ENCODE measurements at places on chromosomes 12 and 14.

DNA sequence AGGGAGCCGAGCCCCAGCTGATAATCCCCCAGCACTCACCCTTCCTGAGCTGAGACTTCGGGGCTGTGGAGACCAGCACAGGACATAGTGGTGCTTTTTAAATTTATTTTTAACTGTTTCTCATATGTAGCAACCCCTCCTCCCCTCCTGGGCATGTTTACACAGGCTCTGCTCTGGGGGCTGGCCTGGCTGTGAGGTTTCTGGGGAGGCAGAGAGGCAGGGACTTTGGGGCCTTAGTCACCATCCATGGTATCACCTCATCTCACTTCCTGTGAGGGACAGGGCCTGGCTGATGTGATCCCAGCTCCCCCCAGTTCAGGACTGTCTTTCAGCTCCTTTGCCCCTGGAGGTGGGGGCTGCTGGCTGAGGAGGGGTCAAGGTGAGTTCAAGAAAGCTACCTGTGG lies 20.4 kb downstream of the VASH1 start:
- DNase-seq, result peak; percentile 32

DNA sequence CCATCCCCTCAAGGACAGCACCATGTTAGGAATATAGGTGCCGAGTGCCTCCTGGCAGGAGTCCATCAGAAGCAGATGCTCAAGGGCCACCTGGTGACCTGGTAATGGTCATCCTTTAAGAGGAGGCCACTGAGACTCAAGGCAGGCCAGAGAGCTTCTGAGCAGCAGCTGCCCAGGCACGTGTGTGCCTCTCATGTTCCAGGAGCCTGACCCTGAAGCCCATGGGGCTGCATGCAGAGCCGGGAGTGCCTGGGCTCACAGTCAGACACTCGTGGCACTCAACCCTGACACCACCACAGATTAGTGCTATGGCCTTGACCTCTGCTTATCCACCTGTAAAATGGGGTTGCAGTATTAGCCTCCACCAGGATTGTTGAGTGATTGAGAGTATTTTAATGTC lies 45.6 kb downstream of the C14orf132 start:
- no peak for DNase-seq

- DNase-seq, result no peak
Measured at GRCh38 chr14:68491793-68492192, 301.1 kb downstream of the ZFP36L1 start.

- no peak for DNase-seq
Measured at GRCh38 chr12:120620624-120621023, 19.8 kb upstream of the CABP1 start.

- DNase-seq, result no peak
Measured at GRCh38 chr12:76764856-76765255, 941 bp downstream of the ZDHHC17 start.

- no peak for DNase-seq
Measured at GRCh38 chr12:132083614-132083940, 60.5 kb downstream of the DDX51 start.

DNA sequence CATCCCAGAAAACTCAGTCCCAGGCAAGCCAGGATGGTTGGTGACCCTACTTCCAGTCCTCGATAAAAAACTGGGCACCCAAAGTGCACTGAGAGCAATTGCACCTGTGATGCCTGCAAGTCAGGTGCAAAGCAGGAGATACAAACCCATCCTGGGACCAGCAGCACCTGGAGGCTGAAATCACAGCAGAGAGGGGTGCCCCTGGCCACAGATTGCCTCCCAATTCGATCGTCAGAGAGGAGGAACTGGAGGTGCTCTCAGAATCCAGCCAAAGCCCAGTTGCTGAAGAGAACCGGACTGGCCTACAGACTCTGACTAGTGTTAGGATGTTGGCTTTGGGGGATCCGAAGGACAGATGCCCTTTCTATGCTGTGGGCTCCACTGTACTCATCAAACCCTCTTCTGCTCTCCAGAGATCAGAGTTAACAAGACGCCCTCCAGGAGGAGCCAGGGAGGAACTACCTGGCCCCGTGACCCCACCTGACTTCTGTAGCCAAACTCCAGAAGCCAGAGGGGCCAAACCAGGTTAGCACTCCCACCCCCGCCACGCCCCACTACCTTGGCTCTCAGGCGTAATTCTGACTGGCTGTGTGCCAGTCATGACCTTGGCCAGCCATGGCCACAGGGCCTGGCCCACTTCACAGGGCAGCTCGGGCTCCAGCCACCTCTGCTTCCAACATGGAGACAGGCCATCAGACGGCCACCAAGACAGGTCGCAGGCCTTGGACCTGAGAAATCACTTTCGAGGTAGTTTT lies 284.5 kb upstream of the RTL1 start:
- DNase-seq, result no peak

- no peak for DNase-seq
Measured at GRCh38 chr14:71063351-71063750, 156.1 kb downstream of the PCNX1 start.

DNA sequence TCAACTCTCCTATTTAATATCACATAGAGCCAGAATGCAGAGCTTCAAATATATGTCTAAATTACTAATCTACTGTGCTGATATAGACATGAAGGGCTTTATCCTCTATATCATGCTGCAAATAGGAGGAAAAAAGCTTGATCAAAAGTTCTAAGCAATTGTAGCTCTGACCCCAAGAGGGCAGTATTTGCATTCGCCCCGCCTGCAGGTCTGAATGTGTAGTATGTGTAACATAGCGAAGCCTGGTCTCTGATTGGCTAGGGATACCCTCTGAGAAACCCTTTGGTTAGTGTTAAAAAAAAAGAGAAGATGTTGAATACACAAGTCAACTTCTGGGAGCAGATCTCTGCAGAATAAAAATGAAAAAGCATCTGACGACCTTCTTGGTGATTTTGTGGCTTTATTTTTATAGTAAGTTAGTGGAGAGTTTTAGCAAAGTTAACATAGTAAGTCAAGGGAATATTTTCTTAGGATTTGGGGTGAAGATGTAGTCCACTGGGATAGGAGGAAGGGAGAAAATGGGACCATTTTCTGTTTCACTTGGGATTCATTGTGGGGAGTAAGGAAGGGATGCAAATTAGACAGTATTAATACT lies 151.6 kb upstream of the OR4E1 start:
- peak; percentile 77 for DNase-seq

DNA sequence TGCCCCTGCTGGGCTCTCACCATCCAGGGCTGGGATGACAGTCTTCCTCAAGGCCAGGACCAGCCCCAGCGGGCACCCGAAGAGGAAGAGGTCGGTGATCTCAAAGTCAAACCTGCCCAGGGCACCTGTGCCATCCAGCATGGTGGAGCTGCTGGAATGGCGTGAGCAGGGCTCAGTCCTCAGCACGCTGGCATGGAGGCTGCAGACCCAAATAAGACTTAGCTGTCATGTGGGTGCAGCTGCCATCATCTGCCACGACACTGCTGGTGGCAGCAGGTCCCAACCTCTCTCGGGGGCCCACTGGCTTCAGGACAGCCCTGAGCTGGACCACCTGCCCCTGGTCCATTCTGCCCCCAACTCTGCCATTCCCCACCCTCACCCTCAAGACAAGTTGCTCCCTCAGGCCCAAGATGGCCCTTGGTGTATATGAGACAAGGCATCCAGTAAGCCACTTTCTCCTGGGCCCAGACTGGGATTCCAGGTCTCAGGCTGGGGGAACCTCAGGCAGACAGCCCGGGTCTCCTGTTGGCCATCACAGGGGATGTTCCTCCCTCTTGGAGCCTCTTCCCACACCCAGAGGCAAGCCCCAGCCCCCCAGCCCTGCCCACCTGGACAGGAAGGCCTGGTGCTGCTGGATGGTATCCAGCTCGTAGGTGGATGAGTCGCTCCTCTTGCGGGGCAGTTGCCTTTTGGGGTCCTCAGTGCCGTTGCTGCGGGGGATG lies 14.5 kb downstream of the ARL6IP4 start:
- DNase-seq, result no peak

- DNase-seq, result no peak
Measured at GRCh38 chr14:89469210-89470198, 52.5 kb upstream of the FOXN3 start.

DNA sequence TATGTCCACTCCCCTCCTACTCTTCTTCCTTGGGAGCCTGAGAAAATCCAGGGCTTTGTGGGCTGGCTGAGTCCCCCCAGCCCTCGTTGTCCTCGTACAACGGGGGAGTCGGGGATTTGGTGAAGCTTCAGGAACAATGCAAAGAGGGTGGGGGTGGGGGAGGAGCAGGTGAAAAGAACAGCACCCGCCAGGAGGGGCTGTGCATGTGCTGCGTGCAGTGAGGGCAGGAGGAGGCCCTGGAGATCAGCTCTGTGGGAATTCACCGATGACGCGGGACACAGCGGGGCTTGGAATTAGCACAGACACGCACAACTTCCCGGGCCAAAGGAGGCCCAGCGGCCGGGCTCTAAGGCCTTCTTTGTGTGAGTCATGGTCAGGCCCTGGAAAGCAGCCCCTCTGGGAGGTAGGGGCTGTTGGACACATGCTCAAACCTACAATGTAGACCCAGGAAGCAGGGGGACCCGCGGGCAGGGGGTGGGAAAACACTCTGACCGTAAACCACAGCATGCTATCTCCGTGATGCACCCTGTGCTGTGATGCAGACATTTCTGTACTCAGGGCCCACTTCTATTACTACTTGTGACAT lies 32.8 kb downstream of the RBM19 start:
- DNase-seq, result peak; percentile 75

GRCh38 chr12:82912406-82912805 lies 225.7 kb downstream of the TMTC2 start:
- DNase-seq, result no peak

DNA sequence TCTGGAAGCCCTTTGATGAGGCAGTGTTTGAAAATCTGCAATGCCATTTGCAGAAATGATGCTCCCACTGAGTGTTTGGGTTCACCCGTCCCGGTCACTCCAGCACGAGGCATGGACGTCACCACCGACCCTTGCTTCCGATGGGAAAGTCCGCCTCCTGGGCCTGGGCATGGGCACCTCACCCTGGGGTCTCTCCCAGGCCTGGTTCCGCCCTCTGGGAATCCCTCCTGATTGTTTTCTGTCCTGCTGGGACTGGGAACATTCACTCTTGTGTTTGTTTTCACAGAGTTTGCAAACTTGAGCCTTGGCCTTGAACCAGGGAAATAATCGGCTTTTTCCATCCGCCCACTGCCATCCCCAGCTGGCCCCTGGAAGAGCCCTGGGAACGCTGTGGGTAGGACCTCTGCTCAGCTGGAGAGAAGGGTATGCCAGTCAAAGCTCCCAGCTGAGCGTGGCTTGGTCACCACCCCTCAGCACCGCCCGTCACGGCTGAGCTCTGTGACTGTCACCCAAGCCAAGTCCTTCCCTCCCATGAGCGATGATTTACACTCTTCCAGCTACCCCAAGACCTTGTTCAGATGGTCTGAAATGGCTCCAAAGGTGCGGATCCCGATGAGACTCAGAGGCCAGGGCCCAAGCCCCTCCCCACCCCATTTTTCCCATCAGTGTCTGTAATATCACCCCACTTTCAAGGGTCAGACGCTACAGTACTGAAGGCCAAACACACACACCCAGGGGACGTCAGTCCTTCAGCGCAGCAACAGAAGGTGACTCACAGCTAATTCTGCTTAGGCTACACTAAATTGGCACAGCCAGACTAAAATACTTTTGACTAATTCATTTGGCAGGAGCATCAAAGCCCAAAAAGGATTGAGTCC lies 34.1 kb upstream of the FZD10 start:
- DNase-seq, result no peak

GRCh38 chr14:84927096-84927827 lies 602.7 kb upstream of the FLRT2 start:
- no peak for DNase-seq

- DNase-seq, result peak; percentile 98
Measured at GRCh38 chr12:126874427-126875026, 1392.4 kb upstream of the TMEM132C start.

- peak; percentile 45 for DNase-seq
Measured at GRCh38 chr14:74456684-74457564, 30.9 kb upstream of the SYNDIG1L start.

DNA sequence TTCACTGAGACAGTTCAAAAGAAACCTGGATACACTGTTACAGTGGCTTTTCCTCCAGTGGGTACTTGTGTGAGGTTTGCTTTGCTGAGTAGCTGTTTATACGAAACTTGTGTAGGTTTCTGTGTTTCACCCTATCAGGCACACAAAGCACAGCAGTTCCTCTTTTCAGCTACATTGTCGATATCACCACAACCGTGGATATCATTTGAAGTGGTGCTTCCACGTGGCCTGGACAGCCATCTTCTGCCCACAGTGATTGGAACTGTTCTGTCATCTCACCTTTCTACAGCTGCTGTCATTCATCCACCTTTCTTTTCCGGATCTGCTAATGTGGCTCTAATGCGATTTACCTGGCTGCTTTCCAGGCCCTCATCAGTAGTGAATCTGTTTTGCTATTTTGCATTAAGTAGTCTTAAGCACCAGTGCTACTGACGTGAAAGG lies 368.8 kb downstream of the SYT1 start:
- DNase-seq, result no peak

GRCh38 chr12:107564946-107565345 lies 120.7 kb upstream of the PWP1 start:
- DNase-seq, result peak; percentile 83

GRCh38 chr14:34628681-34629135 lies 1.2 kb downstream of the SNX6 start:
- DNase-seq, result peak; percentile 20

DNA sequence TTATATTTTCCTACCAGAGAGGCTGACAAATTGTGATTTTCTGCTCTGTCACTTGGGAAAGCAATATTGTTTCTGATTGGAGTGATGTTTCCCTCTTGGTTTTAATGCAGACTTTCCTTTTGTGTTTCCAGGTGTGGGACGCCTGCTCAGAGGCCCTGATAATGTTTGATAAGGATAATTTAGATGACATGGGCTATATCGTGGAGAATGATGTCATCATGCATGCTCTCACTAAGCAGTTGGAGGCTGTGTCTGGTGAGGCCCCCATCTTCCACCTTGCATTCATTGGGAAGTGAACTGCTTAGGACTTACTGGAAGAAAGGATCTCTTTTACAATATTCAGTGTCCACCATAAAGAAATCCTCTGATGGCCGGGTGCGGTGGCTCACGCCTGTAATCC lies 5.6 kb downstream of the COQ6 start:
- DNase-seq, result no peak

- peak; percentile 49 for DNase-seq
Measured at GRCh38 chr12:52015532-52016041, 8.8 kb downstream of the TAMALIN start.

DNA sequence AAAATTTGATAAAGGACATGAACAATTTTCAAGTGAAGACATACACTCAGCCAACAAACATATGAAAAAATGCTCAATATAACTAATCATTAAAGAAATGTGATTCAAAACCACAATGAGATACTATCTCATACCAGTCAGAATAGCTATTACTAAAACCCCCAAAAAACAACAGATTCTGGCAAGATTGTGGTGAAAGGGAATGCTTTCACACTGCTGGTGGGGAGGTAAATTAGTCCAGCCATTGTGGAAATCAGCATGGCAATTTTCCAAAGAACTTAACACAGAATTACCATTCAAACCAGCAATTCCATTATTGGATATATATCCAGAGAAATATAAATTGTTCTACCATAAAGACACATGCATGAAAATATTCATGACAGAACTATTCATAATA lies 18.7 kb upstream of the TAS2R14 start:
- DNase-seq, result no peak
